ENCODE measurements at places on chromosomes 6 and 20.

DNA sequence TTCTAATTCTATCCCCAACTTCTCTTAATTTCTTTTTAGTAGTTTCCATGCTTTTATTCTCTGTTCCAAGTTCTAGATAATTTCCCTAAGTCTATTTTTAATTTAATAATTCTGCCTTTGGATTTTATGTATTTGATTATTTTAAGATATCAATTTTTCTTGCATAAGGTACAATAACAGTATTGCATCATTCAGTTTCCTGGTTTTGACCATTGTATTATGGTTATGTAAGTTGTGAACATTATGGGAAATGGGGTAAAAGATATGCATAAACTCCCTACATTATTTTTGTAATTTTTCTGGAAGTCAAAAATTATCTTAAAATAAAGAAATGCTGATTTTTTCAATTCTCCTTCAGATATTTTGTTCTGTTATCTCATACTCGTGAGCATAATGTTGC is 21.1 kb upstream of the CENPW start:
- DNase-seq: no peak

DNA sequence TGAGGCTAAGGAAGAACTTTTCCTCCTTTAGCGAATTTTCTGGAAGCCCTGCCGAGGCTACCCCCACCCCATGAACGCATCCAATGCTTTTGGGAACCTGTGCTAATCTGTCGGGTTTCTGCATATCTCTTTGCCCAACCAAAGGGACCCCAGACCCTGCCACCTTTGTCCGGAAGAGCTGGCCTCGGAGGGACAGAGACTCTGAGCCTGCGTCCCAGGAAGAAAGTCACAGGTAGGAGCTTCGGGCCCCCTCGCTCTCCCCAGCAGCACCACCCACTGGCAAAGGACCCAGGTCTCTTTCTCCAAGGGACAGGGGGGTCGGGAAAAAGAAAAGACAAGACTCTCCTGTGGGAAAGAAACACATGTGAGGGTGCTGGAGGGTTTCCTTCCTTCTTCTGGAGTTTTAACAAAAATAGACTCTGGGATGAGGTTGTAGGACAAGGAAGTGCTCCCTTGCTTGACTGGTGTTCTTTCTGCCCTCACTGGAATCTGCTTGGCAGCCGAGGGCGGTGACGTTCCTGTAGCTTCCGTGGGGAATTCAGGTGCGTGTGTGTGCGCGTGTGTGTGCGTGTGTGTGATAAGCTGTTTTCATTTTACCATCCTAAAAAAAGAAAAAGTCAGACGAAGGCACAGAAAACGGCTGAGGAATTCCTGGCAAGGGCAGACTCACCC is 16.3 kb upstream of the FOXC1 start:
- DNase-seq: no peak

DNA sequence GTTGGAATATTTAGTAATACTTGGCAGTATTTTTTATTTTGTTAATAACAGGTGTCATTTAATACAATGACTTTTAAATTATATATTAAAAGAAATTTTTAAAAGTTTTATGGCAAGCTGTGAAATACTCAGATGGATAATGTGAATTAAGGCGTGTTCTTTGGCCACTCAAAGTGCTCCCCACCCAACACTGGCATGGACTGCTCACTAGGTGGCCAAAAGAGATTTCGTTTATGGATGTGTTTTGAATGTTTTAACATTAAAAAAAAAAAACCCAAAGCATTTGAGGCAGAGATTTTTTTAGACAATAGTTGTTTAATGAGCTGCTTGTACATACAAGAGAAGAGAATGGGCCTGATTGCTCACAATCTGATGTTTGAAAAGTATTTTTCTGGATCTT is 86.5 kb downstream of the QKI start:
- DNase-seq: no peak

DNA sequence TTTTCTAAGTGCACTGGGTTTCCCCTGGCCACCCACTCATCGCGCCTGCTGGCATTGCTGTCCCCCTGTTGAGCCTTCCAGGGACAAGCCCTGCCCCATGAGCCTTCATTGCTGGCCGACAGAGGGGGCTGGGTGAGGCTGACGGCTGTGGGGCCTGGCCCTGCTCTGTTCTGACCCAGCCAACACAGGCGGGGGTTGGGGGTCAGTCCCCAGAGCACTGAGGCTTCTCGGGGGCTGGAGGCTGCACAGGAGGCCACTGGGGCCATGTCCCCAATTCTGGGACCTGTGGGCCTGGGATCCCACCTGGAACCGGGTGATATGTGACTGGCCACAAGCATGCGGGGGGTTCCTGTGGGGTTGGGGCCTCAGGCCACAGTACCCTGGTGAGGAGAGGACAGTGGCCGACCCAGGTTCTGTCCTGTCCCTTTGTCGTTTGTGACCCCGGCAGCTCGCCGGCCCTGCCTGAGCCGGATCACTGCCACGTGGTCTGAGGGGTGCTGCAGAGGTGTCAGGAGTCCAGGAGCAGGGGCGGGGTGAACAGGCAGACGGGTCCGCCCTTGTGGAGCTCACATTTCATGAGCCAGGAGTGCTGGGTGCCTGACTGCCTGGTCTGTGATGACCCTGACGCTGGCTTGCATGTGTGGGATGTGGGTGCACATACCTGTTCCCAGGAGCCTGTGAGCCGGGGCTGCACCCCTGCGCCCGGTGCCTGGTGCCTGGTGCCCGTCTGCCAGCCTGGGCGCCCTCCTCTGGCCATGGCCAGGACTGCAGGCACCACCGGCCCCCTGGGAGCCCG is 2.1 kb upstream of the COL20A1 start:
- peak; percentile 71 for DNase-seq

- DNase-seq: no peak
Measured at GRCh38 chr6:17577059-17577458, 23.0 kb upstream of the FAM8A1 start.

GRCh38 chr20:44646023-44646640 is 5.4 kb downstream of the ADA start:
- no peak for DNase-seq

- no peak for DNase-seq
Measured at GRCh38 chr6:134730013-134730412, 219.9 kb downstream of the ALDH8A1 start.

DNA sequence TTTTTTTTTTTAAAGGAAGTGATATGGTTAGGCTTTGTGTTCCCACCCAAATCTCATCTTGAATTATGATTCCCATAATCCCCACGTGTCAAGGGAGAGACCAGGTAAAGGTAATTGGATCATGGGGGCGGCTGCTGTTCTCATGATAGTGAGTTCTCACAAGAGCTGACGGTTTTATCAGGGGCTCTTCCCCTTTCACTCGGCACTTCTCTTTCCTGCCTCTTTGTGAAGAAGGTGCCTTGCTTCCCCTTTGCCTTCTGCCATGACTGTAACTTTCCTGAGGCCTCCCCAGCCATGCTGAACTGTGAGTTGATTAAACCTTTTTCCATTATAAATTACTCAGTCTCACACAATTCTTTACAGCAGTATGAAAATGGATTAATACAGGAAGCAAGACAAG is 64.3 kb downstream of the ZFP64 start:
- DNase-seq: no peak

DNA sequence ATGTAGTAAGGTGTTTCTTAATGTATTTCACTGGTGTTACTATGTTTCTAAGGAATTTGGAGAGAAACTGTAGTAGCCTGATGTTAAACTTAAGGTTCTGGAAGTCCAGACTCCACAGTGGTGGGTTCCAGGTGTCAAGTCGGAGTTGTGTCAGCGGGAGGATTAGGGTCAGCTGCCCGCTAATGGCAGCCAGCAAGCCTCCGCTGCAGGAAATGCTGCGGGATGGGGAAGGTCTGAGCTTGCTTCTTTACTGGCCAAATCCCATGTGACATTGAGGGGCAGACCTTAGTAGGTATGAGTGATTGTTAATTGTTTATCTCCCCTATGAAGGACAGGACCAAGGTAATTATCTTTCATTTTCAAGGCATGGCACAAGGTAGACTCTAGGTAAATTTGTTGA is 3.7 kb upstream of the ARID1B start:
- no peak for DNase-seq

GRCh38 chr6:132142768-132143167 is 191.6 kb upstream of the CCN2 start:
- no peak for DNase-seq

DNA sequence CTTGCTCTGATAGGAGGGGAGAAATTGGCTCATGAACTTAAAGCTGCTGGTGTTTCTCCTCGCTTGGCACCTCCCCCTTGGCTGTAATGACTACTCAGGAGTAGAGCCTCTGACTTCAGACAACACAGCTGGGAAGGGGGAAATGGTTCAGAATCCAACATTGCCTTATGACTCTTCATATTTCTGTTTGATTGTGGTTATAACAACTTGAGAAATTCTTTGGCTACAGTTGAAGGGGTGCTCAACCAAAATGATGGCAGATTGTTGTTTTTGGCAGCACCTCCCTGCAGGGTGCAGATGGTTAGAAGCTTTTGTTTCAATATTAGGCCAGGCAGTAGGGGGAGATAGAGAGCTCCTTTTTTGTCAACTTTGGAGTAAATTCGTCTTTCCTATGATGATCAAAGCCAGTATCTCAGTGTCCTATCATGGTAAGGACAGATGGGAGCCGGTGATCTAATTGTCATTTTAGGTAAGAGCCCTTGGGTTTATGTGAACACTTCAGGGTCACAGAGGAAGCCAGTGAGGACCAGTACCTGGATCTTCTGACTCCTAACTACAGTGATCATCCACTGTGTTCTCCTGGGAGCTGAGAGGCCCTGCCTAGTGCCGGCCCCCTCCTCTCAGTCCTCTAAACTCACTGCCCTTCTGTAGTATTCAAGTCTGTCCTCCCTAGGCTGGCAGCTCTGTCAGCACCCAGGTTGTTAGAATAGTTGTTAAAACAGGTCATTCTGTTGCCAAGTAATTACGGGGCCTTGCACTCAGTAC is 39.9 kb downstream of the RPRD1B start:
- no peak for DNase-seq

DNA sequence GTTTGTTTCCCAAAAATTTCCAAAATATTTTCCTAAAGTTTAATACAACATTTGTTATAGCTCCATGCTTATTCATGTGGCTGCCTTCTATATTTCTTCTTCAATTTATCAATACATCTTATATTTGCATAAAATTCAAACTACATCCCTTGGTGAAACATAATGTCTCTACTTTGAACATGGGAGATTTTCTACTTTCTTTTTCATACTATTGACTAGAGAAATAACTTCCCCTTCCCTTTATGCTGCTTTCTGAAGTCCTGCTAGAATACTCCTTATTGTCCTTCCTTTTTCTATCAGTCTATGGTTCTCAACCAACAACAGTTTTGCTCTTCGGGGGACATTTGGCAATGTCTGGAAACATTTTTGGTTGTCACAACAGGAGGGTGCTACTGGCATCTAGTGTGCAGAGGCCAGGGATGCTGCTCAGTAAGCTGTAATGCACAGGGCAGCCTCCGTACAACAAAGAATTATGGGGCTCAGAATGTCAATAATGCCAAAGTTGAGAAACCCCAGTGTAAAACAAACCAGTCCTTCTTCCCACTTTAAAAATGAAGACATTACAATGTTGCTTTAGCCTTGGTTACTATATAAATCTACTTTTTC is 29.9 kb downstream of the MKKS start:
- DNase-seq: no peak

GRCh38 chr6:17653198-17653882 is 53.2 kb downstream of the FAM8A1 start:
- no peak for DNase-seq

- no peak for DNase-seq
Measured at GRCh38 chr6:30913721-30914075, 340 bp upstream of the VARS2 start.

All from activated T-cell treated with anti-CD3 and anti-CD28 coated beads for 48 hours (primary cell).